ENCODE measurements at places on chromosomes 13 and 19.
A peak's percentile ranks its signal among the peaks of the same experiment; 100 is the strongest.

- peak; percentile 83 for DNase-seq
Measured at GRCh38 chr19:11964858-11965645, at the start of gene ZNF763. Gene ZNF763 (plus strand): TSS chr19:11965040. CDS start chr19:11965209, 169 bp downstream.

DNA sequence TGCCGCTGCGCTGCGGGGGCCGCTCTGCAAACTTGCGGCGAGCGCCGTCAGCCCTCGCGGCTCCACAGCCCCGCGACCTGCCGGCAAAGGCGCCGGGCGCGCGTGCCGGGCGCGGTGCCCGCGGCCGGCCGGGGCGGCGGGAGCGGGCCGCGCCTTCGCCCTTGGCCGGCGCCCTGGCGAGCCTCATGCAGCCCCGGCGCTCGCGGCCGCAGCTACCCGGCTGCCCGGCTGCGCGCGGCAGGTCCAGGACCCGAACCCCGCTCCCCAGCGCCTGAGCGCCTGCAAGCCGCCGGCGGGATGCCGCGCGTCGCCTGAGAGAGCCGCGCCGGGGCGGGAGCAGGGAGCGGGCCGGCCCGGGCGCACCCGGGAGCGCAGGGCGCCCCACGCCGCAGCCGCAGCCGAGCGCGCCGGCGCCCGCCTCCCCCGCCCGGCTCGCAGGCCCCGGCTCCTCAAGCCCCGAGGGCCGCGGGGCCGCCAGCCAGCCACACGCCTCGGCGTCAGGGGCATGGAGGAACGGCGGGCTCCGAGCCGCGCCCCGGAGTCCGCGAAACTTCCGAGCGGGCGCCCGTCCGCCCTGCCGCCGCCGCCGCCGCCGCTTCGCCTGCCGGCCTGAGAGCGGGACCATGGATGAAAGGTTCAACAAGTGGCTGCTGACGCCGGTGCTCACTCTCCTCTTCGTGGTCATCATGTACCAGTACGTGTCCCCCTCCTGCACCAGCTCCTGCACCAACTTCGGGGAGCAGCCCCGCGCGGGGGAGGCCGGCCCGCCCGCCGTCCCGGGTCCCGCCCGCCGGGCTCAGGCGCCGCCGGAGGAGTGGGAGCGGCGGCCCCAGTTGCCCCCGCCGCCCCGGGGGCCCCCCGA is 564 bp downstream of the HS6ST3 start:
- DNase-seq: no peak

GRCh38 chr19:12936582-12936981 is 1.8 kb upstream of the CALR start:
- no peak for DNase-seq

- no peak for DNase-seq
Measured at GRCh38 chr13:100063333-100063732, 25.6 kb upstream of the PCCA start.

DNA sequence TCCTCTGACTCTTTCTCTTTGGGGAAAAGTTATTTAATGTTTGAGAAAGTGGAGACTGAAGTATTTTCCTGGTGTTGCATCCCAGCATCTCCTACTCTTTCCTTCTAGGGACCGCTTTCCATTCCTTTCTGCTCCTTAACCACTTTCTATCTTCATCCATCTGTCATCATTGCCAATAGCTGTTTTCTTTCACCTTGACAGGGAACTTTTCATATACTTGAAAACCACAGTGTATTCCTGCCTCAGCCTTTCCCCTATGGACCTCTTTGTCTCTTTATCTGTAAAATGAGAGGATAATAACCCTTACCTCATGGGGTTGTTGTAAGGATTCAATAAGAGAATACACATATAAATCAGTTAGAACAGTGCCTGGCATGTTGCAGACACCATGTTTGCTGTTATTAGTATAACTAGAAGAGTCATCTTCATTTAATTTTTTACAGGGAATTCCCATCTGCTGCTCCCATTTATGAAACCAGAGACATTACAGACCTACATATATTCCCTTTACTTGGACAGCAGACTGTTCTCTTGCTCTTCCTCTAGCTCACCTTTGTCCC is 31.8 kb downstream of the LCP1 start:
- DNase-seq: no peak

- no peak for DNase-seq
Measured at GRCh38 chr13:83740622-83741021, 141.7 kb downstream of the SLITRK1 start.

DNA sequence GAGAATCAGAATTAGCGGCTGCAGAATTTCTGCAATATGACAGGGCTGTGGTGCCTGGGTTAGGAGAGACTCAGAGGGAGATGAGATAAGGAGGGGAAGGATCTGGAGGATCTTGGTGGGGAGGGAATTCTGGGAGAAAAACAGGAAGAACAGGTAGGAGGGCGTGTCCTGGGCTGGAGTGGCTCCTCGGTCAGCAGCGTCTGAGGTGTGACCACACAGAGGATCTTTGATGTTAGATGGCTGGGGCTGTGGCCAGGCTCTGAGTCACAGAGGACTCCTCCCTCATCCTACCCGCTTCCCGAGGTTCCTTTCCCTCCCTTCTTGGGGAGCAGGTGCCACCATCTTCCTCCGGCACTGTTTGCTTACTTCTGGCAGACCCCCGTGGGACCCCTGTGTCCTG is 6.4 kb upstream of the KLK6 start:
- DNase-seq: no peak

GRCh38 chr13:20441879-20442278 is 83.8 kb downstream of the CRYL1 start:
- DNase-seq: no peak

GRCh38 chr13:47100214-47100853 is 203.5 kb upstream of the HTR2A start:
- no peak for DNase-seq

DNA sequence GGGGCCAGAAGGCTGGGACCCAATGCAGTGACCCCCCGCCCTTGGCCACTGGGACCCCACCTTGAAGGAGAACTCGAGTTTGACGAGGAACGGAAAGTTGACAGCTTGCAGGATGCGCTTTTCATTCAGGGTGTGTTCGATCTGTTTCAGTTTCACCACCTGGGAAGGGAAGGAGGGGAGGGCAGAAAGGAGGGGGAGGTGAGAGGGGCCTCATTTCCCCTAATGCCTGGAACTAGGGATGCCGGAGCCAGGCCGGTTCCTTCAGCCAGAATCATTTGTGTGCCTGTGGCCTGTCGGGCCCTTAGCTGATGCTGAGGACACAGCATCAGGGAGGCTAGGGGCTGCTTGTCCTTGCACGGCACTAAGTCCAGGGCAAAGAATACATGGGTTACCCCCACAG is 12.2 kb upstream of the SAMD1 start:
- DNase-seq: no peak

- no peak for DNase-seq
Measured at GRCh38 chr19:6286676-6287075, 6.9 kb upstream of the MLLT1 start.

GRCh38 chr13:99743094-99743493 is 228.5 kb downstream of the ZIC5 start:
- DNase-seq: no peak

- no peak for DNase-seq
Measured at GRCh38 chr13:105598529-105598928, 936.9 kb downstream of the EFNB2 start.

- no peak for DNase-seq
Measured at GRCh38 chr13:26117620-26118019, 65.8 kb upstream of the SHISA2 start.

DNA sequence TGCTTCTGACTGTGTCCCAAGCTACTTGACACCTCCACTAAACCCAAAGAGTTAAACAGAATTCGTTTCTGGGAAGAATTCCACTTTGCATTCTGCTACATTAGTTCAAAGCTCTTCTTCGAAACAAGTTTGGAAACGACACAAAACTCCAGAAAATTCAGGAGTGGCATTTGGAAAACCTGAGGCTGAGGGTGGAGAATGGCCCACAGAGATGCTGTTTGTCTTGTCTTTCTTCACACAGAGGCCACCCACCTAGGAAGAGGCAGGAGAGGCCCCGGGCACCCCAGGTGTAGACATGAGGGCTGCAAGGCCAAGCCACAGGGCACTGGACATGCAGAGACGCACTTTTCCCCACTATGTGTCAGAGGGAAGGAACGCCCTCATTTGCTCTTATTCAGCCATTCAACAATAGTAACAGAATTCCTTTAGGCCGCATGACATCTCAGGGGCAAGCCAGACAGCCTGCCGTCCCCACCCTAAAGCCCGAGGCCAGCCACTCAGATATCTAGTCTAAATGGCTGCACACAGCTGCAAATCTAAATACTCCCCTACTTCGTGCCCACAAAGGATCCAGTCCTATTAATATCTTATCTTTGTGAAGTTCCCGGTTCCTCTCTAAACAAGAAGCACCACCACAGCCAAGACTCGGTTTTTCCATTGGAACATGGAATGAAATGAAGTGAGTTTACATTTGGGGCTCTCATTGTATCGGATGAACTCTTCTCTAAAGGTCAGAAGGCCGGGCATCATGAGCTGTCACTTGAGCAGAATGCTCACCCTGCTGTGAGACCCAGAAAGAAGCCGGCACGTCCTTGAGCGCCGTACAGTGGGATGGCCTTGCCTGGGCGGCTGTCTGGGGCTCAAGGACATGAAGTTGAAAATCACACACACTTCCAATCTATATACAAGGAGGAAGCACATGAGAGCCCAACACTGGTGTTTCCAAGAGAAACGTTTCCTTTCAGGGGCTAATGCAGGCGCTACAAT is 19.8 kb downstream of the COL4A1 start:
- no peak for DNase-seq

- DNase-seq: no peak
Measured at GRCh38 chr19:2412449-2412848, 14.9 kb downstream of the TIMM13 start.

- DNase-seq: no peak
Measured at GRCh38 chr19:6778386-6778785, 5.9 kb downstream of the VAV1 start.

DNA sequence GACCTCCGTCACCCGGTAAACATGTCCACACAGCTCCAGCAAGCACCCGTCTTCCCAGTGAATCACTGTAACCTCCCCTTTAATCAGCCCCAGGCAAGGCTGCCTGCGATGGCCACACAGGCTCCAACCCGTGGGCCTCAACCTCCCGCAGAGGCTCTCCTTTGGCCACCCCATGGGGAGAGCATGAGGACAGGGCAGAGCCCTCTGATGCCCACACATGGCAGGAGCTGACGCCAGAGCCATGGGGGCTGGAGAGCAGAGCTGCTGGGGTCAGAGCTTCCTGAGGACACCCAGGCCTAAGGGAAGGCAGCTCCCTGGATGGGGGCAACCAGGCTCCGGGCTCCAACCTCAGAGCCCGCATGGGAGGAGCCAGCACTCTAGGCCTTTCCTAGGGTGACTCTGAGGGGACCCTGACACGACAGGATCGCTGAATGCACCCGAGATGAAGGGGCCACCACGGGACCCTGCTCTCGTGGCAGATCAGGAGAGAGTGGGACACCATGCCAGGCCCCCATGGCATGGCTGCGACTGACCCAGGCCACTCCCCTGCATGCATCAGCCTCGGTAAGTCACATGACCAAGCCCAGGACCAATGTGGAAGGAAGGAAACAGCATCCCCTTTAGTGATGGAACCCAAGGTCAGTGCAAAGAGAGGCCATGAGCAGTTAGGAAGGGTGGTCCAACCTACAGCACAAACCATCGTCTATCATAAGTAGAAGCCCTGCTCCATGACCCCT is 9.0 kb upstream of the CEACAM5 start:
- DNase-seq: no peak

- DNase-seq: no peak
Measured at GRCh38 chr19:898663-899062, 5.4 kb downstream of the RNU6-9 start.

GRCh38 chr19:1424192-1424955 is 13.8 kb upstream of the RPS15 start:
- DNase-seq: no peak

GRCh38 chr13:27821566-27821965 is 29.3 kb downstream of the GSX1 start:
- no peak for DNase-seq

DNA sequence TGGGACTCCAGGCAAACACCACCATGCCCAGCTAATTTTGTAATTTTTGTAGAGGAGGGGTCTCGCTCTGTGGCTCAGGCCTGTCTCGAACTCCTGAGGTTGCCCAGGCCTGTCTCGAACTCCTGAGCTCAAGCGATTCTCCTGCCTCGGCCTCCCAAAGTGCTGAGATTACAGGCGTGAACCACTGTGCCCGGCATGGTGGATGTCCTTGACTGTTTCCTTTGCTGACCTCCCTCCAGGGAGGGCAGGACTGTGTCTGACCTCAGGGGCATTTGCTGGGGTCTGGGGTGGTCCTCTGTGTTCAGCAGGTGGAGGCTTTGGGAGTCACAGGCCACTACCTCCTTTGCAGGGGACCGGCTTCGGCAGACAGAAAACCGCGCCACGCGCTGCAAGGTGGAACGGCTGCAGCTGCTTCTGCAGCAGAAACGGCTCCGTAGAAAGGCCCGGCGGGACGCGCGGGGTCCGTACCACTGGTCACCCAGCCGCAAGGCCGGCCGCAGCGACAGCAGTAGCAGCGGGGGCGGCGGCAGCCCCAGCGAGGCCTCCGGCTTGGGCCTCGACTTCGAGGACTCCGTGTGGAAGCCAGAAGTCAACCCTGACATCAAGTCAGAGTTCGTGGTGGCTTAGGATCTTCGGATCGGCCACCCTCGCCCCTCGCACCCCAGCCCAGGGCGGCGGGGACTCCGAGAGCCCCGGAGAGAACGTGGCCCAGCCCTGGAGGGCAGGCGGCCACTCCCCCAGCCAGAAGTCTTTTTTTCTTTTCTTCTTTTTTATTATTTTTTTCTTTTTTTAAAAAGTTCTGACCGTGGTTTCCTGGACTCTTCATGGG is 8.5 kb downstream of the MIDN start:
- no peak for DNase-seq

DNA sequence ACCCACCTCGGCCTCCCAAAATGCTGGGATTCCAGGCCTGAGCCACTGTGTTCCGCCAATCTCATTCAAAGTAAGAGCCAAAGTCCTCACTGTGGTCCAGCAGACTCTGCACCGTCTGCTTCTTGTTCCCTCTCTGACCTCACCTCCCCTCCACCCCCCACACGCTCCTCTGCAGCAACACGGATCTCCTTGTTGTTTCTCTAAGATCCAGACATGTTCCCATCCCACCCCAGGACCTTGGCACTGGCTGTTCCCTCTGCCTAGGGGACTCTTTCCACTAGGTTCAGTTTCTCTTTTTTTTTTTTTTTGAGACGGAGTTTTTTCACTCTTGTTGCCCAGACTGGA is 38.4 kb downstream of the LTBP4 start:
- DNase-seq: no peak

DNA sequence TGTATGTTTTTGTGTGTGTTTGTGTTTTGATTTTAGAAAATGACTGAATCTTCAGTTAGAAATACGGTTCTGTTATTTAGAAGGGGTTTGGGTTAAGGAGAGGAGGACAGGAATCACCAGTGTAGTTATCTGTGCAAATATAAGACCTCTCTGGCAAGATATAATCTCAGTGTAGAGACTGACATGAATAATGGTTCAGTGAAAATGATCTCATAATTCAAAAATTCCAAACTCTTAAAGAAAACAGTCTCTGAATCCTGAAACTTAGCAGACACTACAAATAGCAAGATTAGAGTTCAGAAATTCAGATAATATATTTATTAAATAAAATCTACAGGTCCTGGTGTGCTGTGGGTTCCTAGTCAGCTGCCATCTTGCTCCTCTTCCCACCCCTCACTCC is 73.5 kb downstream of the PDS5B start:
- DNase-seq: no peak
